ENCODE measurements at places on chromosomes 3 and 15.

DNA sequence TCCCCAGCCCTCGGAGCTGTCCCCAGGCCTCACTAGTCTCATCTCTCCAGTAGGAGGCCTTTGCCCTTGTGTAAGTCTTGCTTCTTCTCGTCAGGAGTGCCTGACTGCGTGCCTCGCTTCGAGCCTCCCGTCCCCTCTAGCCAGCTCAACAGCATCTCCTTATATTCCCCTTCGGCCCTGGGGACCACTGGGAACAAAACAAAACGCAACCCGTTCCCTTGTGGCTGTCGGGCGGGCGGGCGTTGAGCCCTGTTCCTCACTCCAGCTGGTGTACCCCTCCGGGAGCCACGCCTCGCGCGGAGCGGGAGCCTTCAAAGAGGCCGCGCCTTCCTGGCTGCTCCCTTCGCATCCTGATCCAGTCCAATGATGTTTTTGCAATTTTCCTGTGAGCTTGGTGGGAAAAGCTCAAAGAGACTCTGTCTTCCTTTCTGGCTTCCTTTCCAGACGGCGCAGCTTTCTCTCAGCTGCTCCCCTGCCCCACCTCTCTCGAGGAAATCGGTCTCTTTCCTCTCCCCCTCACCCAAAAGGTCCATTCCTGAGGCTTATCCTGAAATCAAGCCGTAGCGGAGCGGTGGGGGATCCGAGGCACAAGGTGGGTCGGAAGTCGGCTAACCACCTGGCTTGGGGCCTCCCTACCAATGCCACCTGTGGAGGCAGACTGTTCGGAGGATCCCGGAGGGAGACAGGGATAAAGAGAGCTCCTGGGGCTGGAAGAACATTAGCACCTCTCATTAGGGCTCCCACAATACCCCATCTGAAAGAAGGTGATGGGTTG is 33.4 kb upstream of the SRP14 start:
- DNase-seq = no peak

DNA sequence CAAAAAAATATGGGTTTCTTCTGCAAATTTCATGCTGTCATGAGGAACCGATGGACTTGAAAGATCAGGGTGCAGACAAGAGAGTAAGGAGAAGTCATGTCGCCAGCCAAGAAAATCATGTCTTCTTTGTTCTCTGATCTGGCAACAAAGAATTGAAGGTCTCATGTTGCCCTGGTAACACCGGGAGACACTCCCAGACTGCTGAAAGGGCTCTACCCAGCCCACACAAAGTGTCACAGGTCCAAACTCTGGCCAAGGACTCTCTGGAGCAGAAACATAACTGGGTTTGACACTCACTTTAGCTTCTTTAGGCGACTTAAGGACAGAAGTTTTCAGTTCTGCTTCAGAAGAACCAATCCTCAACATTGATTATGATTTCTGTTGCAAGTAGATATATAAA is 42.9 kb downstream of the SIDT1 start:
- DNase-seq = no peak

DNA sequence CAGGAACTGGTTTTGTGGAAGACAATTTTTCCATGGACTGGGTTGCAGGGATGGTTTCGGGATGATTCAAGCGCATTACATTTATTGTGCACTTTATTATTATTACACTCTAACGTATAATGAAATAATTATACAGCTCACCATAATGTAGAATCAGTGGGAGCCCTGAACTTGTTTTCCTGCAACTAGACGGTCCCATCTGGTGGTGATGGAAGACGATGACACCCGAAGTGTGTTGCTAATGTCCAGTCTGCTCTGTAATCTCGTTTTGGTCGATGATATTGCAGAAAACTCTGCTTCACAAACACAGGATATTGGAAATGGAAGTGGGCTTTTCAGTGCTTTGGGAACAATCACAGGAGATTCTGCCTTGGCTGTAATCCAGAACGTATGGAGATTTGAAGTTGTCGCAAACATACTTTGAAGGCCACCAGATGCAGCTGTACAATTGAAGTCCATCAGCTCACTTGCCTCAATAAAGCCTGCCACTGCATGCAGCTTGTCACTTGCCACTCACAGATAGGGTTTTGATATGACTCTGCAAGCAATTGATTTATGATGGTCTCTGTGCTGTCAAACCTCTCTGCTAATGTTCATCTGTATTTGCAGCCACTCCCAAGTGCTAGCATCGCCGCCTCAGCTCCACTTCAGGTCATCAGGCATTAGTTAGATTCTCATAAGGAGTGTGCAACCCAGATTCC is 141.7 kb downstream of the TJP1 start:
- no peak for DNase-seq

DNA sequence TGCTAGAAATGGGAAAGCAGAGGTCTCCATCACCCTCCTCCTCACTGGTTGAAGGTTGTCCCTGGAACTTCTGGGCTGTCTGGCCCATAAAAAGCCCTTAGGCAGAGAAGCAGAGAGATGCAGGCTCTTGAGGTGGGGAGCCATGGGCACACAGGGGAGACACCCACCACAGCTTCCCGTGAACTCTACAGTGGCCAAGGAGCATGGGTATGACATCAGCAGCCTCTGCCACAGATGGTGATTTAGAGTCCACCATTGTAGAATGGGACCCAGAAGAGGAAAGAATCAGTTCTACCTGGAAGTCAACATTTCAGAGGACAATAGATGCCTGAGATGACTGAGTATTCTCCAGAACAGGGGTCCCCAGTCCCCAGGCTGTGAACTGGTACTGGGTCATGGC is 105.6 kb upstream of the LRRN1 start:
- DNase-seq = no peak

DNA sequence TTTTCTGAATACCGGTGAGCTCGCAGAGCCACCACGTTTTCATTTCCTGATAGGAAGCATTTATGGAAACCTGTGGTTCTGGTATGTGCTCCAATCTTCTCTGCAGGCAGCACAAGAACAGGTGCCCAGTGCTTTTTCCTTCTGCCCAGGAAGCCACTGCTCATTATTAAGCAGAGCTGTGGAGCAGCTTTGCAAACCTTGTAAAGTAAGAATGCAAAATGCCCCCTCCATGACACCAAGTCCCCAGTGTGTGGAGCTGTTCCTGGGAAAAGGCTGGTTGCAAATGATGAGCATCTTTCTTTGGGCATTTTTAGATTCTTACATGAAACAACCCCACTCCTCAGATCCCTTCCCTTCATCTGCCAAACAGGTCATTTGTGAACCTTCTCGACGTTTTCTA is 65.7 kb upstream of the MRPL3 start:
- no peak for DNase-seq

GRCh38 chr3:4501437-4501836 is 8.3 kb downstream of the ITPR1 start:
- DNase-seq = no peak

- DNase-seq = no peak
These were observed 29.8 kb upstream of the ALDH1A3 start for GRCh38 chr15:100849855-100850218.

- DNase-seq = no peak
These were observed 478.2 kb downstream of the NTRK3 start for GRCh38 chr15:87778358-87778757.

DNA sequence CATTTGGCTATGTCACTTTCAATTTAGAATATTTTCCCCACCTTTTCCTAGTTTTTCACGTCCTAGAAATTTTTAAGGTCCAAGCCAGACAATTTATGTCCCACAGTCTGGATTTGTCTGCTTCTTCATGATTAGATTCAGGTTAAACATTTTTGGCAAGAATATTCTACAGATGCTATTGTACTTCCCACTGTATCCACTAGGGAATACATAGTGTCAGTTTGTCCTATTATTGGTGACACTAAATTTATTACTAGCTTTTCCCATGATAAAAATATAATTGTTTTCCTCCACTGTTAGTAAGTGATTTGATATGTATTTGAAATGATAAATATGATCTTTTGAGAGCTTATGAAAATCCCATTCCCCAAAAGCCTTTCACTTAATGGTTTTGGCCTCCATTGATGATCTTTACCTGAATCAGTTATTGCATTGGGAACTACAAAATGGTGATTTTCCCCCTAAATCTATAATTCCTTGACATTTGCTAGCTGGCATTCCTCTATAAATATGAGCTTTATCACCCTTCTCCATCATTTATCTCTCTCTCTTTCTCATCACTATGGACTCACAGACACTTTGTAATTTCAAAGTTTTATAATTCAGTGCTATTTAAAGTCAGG is 8.3 kb downstream of the ARL14 start:
- DNase-seq = no peak

DNA sequence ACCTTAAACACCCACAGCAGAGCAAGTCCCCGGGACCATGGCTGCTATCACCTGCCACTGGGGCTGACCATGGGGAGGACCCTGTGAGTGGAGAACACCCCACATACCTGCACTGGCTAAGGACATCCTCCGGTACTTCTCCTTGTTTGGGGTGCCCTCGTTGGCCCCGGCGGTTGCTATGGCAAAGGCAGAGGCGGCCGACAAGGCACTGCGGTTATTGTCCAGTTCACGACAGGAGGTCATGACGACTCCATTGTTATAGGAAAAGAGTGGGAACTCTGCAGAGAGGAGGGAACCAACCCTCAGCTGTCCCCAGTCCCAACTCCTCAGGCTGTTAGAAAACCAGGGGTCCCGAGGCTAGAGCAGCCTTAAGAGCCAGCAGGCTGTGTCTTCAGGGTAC is 54.8 kb upstream of the CTSH start:
- DNase-seq = no peak

DNA sequence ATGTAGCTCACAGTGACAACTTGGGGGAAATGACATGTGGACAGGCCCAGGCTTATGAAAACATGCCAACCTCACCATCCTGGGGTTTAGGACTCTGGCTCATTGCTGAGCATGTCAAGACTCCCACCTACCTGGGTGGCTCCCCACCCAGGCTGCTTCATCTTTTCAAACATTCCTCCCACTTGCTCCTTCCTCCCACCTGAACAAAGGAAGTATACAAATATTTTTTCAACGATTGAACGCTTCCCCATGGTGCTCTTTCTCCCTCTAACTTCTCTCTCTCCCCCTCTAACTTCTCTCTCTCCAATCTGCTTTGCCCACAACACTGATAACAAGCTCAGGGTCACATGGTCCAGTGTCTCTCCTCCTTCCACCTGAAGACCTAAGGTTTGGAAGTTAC is 27.7 kb upstream of the CPEB1 start:
- DNase-seq = no peak

Data from fibroblast of skin of left biceps (primary cell).